ENCODE measurements at places on chromosomes 12 and 14.

- no peak for DNase-seq
Measured at GRCh38 chr12:3935078-3935477, 61.9 kb upstream of the PARP11 start.

- DNase-seq, result no peak
Measured at GRCh38 chr14:62143245-62143644, 381.0 kb downstream of the SNAPC1 start.

GRCh38 chr14:27886256-27886655, 880.3 kb upstream of the FOXG1 start:
- no peak for DNase-seq

GRCh38 chr12:104304261-104305009, 896 bp downstream of the EID3 start:
- DNase-seq, result no peak

- DNase-seq, result no peak
Measured at GRCh38 chr12:72191761-72192160, 80.4 kb upstream of the TRHDE start.

GRCh38 chr12:8665759-8666158, 3.1 kb upstream of the MFAP5 start:
- DNase-seq, result no peak

- no peak for DNase-seq
Measured at GRCh38 chr14:98498019-98498885, 773.7 kb downstream of the BCL11B start.

- DNase-seq, result no peak
Measured at GRCh38 chr12:52010692-52011601, 4.2 kb downstream of the TAMALIN start.

DNA sequence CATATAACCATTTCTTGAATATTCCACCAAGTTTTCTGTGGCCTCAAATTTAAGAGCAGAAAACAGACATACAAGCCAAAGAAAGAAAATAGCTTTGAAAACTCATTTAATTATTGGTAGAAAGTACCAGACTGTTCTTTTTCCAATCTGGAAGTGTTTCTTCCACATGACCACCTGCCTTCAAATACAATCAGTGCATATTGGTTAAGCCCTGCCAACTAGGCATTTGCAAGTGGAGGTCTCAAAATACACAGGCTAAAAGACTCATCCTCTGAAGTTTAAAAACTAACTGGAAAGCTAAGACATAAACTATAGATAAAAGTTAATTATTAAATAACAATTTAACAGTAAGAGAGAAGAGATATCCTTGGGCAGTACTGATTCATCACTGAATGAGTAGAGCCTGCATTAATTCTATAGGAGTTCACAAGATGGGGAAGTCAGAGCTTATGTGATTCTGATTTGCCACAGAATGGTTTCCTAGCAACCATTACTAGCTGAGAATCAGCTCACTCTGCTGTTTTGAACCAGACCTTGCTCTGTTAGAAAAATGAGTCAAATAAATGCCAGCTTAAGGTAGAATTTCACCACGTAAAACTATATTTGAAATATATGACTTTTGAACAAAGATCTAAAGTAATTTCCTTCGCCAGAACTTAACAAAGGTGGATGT, 433.8 kb downstream of the FUT8 start:
- no peak for DNase-seq

GRCh38 chr14:45990252-45990651, 661.3 kb downstream of the RPL10L start:
- no peak for DNase-seq

DNA sequence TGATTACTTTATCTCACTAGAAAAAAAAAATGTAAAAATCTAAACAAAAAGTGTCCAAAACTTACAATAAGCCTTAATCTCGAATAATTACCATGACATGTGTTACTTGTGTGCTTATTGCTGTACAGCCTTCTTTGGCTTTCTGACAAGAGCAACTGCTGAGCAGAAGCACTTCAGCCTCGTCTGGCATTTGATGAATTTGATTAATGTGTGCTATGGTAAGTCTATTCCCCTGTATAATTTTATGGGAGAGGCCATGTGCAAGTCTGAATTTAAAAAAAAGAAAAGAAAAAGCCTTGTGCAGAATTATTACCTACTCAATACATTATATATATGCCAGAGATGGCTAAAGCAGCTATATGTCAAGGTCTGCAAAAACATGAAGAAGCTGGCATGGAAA, 113.9 kb downstream of the AEBP2 start:
- DNase-seq, result no peak

DNA sequence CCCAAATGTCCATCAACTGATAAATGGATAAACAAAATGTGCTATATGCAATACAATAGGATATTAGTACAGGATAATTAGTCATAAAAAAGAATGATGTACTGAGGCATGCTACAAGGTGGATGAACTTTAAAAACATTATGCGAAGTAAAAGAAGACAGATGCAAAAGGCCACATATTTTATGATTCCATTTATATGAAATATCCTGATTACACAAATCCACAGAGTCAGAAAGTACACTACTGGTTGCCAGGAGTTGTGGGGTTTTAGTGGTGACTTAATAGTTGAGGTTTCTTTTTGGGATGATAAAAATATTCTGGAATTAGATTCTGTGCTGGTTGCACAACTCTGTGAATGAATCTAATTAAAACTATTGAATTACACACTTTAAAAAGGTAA, 12.6 kb downstream of the TRIM9 start:
- DNase-seq, result no peak

GRCh38 chr14:81519200-81520011, 14.2 kb downstream of the SEL1L start:
- no peak for DNase-seq

DNA sequence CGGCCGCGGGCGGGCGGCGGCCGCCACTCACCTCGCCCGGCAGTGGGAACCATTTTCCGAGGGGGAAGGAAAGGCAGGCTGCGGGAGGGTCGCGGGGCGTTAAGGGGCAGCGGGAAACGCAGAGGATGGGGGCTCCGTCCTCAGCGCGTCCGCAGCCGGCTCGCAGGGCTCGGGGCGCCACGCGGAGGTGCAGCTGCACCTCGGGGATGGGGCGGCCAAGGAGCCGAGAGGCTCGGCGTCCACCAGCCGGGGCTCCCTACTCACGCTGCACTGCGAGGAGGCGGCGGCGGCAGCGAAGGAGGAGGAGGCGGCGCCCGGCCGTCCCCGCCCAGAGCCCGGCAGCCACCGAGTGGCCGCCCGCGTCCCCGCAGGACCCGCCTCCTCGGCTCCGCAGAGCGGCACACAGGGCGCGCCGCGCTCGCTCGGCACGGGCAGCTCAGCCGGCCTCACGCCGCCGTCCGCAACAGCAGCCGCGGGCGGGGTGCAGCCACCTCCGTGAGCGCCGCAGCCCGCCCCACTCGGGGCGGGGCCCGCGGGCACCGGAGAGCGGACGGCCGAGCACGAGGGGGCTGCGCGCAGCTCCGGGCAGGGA, at the start of gene ATP2B1:
ATP2B1 (minus strand) TSS at position 274 of the 592 bp plus-strand sequence. CDS start 52,952 bp downstream, outside the sequence.
- DNase-seq, result peak; percentile 80

GRCh38 chr12:70451528-70451927, 85.4 kb downstream of the KCNMB4 start:
- no peak for DNase-seq

- no peak for DNase-seq
Measured at GRCh38 chr14:102469261-102469660, 40.3 kb downstream of the ANKRD9 start.

DNA sequence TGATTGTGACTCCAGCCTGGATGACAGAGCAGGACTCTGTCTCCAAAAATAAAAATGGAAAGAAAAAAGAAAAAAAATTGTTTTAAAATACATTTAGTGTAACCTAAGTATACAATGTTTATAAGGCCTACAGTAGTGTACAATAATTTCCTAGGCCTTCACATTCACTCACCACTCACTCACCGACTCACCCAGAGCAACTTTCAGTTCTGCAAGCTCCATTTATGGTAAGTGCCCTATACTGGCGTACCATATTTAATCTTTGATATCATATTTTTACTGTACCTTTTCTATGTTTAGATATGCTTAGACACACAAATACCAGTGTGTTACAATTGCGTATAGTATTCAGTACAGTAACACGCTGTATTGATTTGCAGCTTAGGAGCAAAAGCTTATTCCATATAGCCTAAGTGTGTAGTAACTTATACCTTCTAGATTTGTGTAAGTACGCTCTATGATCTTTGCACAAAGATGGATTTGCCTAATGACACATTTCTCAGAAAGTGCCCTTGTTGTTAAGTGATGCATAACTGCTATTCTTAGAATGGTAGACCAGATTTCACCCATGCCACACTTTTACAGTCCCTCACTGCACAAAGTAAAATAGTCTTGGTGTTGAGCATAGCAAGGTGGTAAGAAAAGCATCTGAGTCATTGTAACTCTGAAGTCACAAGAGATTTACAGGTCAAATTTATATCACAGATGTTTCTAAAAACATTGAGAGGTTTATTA, 151.9 kb downstream of the LRRK2 start:
- no peak for DNase-seq

GRCh38 chr12:133010657-133011297, 24.6 kb downstream of the ZNF26 start:
- no peak for DNase-seq

- no peak for DNase-seq
Measured at GRCh38 chr12:22670762-22671161, 45.8 kb downstream of the ETNK1 start.

GRCh38 chr12:49089821-49090773, 4.5 kb downstream of the DHH start:
- no peak for DNase-seq

GRCh38 chr12:115421796-115422709, 738.1 kb upstream of the TBX3 start:
- no peak for DNase-seq

DNA sequence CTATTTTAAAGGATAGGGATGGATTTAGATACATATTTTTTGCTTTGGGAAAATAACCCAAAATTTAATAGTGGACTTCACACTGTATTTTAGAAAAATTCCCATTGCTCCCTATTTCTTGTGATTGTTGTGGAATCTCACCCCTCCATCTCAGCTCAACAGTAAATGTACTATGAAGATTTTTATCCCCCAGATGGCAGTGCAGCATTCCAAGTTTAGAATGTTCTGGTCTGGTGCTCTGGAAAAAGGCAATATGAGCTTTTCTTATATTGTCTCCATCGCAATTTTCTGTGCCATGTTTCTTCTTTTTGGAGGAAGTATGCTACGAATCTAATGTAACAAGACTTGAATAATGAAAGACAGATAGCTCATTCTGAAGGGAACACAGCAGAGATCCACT, 471.7 kb upstream of the SYT1 start:
- DNase-seq, result no peak

DNA sequence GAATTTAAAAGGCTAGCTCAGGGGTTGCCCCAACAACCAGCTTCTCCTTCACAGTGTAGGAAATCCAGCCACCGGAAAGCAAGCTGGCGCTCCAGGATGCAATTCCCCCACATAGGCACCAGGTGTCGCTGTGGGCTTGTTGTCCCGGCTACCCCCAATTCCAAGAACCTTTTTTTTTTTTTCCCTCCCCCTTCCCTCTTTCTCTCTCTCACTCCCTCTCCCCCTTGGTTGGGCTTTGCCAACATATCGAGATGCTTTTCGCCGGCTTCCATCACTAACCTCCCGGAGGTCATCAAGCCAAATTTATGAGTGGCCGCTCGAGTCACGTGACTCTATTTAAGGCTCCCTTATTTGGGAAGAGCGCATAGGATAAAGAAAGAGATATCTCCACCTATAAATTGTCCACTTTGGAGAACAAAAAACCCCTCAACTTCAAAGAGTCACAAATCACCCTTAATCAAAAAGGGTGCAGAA, at the start of gene HOXC5:
HOXC5 (plus strand) TSS at position 424 of the 474 bp plus-strand sequence. CDS start 73 bp downstream, outside the sequence.
- peak; percentile 75 for DNase-seq

DNA sequence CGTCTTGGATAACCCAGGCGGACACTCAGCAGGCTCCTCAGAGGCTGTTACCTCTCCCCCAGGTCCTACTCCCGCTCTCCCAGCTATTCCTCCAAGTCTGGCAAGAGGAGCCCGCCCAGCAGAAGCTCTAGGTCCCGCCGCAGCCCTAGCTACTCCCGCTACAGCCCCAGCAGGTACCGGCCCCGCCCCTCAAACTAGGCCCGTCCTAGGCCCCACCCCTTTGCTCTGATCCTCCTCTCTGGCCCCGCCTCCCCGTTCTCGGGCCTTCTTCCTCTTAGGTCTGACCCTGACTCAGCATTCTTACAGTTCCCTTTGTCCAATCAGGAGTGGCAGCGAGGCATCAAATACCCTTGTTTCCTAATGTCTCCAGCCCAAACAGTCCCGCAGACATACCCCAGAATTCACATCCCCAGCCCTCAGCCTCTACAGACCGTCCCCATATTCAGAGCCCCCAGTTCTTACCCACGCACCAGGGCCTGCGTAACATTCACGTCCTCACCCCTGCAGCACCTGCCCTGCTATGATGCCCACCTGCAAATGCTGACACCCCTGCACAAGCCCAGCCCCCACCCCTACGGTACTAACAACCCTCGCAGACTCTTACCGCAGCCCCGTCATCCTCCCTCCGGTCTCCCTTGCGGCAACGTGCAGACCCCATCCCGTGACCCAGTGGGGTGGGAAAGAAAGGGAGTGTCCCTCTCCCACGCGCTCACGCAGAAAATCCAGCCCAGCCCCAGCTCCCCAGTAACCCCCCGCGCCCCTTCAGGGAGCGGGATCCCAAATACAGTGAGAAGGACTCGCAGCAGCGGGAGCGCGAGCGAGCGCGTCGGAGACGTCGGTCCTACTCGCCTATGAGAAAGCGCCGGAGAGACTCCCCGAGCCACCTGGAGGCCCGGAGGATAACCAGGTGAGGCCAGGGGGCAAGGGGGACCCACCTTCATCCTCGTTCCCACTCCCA, 25.0 kb upstream of the HSPB8 start:
- peak; percentile 11 for DNase-seq

- DNase-seq, result no peak
Measured at GRCh38 chr12:116876151-116876869, 4.9 kb downstream of the HRK start.

- DNase-seq, result no peak
Measured at GRCh38 chr12:3092764-3093163, 15.6 kb downstream of the TSPAN9 start.

- DNase-seq, result no peak
Measured at GRCh38 chr14:87829543-87829942, 163.4 kb downstream of the GALC start.

DNA sequence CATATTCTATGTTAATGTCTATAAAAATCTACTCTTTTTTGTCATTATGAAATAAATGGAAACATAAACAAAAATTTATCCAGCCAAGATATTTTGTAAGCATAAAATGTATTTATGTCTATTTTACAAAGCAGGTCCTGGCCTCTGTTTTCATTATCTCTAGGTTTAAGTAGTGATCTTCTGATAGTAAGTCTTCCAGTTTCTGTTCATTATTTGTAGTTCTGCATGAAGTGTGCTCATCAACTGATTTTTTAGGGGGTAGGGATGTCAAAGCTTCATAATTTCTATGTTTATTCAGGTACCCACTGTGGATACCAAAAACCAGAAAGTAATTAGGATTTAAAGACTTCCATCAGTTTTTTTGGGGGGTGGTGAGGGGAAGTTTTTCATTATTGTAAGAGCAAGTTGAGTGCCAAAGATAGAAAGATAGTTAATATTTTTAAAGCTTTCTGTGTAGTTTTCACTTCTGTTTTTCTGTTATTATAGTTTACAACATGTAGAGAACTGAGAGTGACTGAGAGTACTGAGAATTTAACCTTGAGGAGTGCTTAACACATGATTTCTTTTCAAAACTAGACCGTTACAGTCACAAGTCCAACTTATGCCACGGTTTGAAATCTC, 30.6 kb upstream of the LMO3 start:
- DNase-seq, result no peak

GRCh38 chr12:94172973-94173372, 24.6 kb downstream of the PLXNC1 start:
- DNase-seq, result no peak

GRCh38 chr12:128864516-128865186, 11.4 kb downstream of the GLT1D1 start:
- no peak for DNase-seq

- DNase-seq, result no peak
Measured at GRCh38 chr12:65605019-65605418, 219.3 kb upstream of the HMGA2 start.

Measured in C1 segment of cervical spinal cord (tissue), 14 donors.